ENCODE measurements at places on chromosomes 1 and 21.
A peak's percentile ranks its signal among the peaks of the same experiment; 100 is the strongest.

- no peak for DNase-seq
Measured at GRCh38 chr1:201020721-201021629, 2.5 kb downstream of the KIF21B start.

GRCh38 chr1:26132834-26133167 lies 21.2 kb downstream of the PDIK1L start:
- DNase-seq: no peak

DNA sequence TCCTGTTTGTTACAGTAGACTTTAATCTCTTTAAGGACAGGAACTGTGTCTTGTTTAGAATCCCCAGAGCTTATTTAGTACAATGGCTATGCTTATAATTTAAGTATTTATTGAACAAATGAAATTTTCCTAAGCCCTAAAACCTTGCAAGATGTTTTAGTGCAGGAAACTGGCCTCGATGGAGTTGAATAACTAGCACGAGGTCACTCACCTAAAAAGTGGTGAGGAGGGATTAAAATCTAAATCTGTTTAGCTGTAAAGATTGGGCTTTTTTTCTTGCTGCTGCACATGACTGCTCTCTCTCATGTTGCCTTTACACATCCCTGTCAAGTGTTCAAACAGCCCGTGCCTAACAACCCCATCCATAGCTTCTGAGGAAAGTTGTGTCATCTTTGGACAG lies 10.2 kb downstream of the NFYC start:
- no peak for DNase-seq

- DNase-seq: no peak
Measured at GRCh38 chr21:26125433-26126167, 45.0 kb downstream of the APP start.

- DNase-seq: no peak
Measured at GRCh38 chr1:4344065-4344732, 310.2 kb upstream of the AJAP1 start.

- DNase-seq: peak; percentile 66
Measured at GRCh38 chr1:1013105-1013921, at the start of gene ISG15. ISG15 (plus strand) TSS chr1:1013497; CDS start chr1:1013574, 77 bp downstream.

DNA sequence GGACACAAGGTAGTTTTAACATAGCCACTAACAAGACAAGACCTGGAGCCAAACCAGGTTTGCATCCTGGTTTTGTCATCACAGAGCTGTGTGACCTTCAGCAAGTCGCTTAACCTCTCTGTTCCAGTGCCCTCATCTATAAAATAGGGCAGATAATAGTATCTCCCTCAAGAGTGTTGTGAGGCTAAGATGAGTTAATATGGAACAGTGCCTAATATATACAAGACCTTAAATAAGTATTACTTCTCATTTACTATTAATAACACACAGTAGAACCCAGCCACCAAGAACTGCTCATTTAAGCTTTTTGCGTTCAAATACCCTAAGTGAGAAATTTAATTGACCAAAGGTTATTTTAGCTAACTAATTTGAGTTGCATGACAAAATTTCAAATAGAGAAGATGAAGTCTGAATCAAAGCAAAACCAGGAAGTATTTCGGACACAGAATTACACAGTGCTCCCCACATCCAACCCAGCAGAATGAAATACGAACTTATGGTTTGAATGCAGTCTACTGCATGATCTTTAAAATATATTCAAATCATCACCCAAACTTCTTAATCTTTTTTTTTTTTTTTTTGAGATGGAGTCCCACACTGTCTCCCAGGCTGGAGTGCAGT lies 123.9 kb upstream of the KRTAP19-8 start:
- DNase-seq: no peak

GRCh38 chr1:147297438-147297837 lies 55.0 kb downstream of the CHD1L start:
- no peak for DNase-seq

DNA sequence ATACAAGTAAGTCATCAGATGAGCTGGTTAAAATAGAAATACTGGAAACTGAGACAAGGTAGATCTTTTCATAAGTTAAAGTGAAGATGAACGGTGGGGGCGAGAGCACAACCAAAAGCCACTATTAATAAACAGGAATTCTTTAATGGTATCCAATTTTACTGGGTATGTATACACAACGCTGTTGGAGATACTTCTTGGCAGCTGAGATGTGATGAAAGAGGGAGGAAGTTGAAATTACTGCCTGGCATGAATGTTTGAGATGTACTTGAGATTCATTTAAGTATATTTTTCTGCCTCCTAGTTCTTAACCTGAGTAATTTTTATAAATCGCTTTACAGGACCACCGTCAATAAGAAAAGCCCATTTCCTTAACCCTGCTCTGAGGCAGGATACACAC lies 110.0 kb upstream of the ZRANB2 start:
- DNase-seq: no peak

GRCh38 chr1:46041974-46042373 lies 90.5 kb downstream of the PIK3R3 start:
- no peak for DNase-seq

- DNase-seq: no peak
Measured at GRCh38 chr1:169495916-169496315, 10.2 kb upstream of the SLC19A2 start.

DNA sequence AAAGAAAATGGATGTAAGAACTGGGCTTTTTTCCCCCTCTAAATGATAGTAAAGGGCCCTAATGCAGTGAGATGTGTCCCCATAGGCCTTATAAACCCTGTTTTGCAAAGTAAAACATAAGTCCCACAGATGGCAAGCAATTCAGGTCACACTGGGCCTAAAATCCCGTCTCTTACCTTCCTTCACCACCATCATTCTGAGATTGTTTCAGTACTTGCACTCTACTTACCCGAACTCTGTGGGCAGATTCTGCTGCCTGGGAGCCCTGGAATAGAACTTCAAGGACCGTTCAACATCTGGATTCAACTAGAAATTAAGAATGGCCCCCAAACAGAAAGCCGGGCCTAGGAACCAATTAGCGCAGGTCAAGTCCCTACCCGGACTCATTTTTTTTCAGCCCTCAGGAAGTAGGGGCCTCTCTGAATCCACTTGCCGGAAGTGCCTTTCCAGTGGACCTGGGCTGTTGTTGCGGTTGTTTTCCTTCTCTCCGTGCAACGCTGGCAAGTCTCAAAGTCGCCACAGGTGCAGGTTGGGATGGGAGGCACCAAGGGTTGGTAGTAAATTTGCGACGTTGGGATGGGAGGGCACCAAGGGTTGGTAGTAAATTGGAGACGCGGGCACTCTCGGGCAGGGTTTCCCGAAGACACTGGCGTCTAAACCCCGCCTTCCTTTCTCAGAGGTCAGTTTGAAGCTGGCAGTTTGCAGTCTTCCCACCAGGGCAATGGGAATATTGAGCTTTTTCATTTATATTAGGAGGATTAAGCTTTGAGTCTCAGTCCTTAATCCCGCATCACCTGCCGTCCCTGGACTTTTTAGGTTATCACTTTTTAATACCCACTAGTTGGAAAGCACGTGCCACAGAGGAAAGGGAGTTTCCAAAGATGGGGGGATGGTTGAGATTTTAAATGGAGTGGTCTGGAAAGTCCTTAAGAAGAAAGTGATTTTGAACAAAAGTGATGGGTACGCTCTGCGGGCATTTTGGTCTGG lies at the start of gene TMEM69:
Gene TMEM69, plus strand, starts transcription at position 428 of the 987 bp plus-strand sequence. CDS start 2,888 bp downstream, outside the sequence.
- DNase-seq: peak; percentile 83

DNA sequence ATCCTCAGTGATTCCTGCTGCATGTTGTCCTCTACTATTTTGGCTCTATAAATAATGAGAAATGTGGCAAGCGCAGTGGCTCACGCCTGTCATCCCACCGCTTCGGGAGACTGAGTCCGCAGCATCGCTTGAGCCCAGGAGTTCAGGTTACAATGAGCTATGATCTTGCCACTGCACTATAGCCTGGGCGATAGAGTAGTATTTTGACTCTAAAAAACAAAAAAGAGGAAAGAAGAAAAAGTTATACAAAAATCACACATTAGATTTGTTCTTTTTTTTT lies 756 bp upstream of the SLC25A44 start:
- no peak for DNase-seq

DNA sequence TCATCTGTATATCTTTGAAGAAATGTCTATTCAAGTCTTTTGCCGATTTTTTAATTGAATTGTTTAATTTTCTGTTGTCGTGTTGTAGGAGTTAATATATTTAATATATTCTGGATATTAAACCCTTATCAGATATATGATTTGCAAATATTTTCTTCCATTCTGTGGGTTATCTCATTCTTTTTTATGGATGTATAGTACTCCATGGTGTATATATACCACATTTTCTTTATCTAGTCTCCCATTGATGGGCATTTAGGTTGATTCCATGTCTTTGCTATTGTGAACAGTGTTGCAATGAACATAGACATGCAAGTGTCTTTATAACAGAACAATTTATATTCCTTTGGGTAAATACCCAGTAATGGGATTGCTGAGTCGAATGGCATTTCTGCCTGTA lies 100.3 kb upstream of the DMRTA2 start:
- DNase-seq: no peak

- DNase-seq: no peak
Measured at GRCh38 chr1:173937062-173937461, 19.9 kb upstream of the SERPINC1 start.

DNA sequence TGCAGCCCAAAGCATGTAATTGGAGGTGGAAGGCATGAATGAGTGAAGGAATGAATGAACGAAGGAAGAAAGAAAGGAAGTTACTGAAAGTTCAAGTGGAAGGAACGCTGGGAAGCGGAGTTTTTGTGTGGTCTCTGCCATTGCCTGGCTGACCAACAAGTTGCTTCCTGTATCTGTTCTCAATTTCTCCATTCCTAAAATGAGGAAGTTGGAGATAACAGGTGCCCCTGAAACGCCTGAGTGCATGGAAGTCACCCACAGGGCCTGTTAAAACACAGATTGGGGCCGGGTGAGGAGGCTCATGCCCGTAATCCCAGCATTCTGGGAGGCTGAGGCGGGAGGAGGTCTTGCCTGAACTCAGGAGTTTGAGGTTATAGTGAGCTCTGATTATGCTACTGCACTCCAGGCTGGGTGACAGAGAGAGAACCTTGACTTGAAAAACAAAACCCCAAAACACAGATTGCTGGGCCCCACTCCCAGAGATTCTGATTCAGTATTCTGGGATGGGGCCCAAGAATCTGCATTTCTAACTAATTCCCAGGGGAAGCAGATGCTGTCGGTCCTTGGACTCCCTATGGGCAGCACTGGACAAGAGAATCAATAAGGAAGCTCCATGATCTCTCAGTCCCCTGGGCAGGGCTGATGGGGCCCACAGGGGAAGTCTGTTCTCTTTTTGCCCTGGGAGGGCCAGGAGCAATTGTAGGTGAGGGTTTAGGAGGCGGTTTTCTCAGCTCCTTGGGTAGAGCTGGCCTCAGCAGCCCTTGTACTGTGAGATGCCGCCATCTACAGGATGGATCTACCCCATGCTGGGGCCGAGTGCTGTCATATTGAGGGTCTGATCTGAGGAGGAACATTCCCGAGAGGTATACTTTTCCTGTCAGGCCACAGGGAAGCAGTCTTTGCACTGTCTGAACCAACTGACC lies 3.3 kb upstream of the CNR2 start:
- peak; percentile 28 for DNase-seq

DNA sequence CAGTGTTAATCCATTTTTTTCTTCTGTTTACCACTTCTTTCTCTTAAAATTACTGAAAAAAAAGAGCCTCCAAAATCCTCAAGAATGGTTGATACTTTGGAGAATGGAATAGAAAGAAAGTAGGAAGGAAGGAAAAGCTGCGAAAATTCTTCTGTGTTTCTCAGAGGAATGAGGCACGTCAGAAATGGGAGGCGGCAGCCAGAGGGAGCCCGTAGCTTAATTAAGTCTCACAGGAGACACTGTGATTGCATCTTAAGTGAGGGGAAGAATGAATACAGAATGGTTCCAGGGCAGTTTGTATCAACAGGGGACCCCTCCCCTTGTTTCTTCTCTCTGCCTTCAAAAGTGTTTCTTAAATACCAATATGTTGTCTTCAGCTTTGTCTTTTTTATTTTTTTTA lies 1099.5 kb downstream of the PLA2G4A start:
- DNase-seq: no peak

DNA sequence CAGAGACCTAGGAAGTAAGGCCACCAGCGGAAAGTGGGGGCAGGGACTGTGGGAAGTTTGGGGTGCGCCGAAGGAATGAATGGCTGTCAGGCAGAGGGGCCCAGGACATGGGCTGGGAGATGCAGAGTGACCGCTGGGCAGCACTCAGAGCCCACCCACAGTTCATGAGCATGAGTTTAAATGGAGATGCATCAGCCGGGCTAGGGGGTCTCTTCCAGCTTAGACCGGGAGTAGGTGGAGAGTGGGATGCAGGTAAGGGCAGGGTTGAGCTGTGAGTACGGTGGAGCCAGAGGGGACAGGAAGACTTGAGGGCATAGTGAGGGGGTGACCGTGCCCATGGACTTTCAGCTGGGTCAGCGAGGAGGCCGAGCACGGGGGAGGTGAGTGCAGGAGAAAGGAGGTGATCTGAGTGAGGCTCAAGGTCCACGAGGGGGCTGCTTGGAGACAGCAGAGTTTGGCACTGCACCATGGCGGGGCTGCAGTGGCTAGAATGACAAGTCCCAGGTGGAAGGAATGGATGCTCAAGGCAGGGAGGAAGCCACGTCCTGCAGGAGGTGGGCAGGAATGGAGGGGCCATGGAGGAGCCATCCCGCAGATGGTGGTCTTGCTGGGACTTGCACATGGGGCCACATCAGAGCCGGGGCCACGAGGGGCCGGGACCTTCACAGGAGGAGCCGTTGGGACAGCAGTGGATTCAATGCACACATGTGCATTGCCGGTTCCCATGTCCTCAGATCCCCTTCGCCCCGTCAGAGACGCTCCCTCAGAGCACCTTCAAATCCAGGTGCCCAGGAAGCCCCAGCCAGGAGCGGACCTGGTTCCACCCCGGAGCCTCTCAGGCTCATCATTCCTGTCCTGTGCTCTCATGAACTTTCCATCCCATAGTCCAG lies 34.9 kb downstream of the UBASH3A start:
- DNase-seq: no peak

DNA sequence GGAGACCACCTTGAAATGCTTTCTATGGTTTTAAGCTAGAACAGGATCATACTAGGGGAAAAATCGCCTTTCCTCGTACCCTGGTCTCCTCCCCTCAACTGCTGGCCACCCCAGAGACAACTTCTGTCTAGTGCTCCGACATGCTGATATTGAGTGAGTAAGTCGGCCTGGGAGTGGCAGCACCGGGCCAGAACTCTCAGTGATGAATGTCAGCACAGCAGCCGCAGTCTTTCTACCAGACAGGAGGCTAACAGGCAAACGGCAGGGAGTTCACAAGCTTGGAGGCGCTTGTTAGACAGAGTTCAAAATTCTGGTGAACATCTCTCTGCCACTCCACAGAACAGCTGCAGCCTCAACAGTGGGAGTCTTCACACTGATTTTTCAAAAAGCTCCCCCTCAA lies 716.9 kb downstream of the ADGRL2 start:
- DNase-seq: no peak

GRCh38 chr1:41471658-41472057 lies 12.8 kb downstream of the EDN2 start:
- DNase-seq: no peak

- no peak for DNase-seq
Measured at GRCh38 chr1:230458509-230458908, 32.4 kb upstream of the PGBD5 start.

DNA sequence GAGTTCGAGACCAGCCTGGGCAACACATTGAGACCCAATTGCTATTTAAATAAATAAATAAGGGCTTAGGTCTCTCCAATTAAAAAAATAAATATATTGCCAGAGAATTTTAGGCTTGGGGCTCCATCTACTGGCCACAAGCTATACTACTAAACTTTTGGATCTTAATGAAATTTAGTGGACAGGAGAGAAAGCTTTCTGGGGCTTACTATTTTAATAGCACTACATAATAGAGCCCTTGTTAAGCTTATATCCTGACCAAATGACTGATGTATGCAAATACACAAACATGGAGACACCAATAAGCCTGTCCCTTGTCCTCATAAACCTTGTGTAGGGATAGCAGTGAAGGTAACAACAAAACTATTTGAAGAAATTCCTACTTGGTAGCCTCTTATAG lies 18.4 kb downstream of the CCT3 start:
- peak; percentile 2 for DNase-seq

All from bone marrow (tissue), 2 donors.